ENCODE measurements at places on chromosomes 7 and 10.

- DNase-seq: no peak
Measured at GRCh38 chr7:120837599-120837998, 20.3 kb downstream of the TSPAN12 start.

- no peak for DNase-seq
Measured at GRCh38 chr7:69825113-69825972, 227.1 kb downstream of the AUTS2 start.

- no peak for DNase-seq
Measured at GRCh38 chr7:141400356-141400755, 150.9 kb upstream of the AGK start.

DNA sequence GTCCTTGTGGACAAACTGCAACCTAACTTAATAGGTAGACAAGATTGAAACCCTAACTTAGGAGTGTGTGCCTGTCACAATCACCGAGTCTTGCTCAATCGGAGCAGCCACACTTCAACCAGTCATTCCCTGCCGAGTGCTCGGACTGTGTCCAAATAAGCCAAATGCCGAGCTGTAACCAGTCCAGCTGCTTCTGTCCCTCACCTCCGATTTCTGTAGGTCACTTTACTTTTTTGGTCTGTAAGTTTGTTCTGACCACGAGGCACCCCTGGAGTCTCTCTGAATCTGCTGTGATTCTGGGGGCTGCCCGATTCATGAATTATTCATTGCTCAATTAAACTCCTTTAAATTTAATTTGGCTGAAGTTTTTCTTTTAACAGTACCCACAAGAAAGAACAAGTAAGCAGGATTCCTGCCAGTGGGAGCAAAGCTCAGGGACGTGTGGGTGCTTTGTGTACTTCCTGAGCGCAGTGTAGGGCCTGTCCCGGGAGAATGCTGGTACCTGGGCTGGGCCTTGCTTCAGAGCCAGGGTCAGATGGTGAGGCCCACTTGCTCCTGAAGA, 140.1 kb downstream of the ACTR3B start:
- no peak for DNase-seq

Measured in activated T-cell treated with anti-CD3 and anti-CD28 coated beads, Interleukin-2, amount 50 U/mL, for 1 hour (primary cell).